ENCODE measurements at places on chromosomes 4 and X.

DNA sequence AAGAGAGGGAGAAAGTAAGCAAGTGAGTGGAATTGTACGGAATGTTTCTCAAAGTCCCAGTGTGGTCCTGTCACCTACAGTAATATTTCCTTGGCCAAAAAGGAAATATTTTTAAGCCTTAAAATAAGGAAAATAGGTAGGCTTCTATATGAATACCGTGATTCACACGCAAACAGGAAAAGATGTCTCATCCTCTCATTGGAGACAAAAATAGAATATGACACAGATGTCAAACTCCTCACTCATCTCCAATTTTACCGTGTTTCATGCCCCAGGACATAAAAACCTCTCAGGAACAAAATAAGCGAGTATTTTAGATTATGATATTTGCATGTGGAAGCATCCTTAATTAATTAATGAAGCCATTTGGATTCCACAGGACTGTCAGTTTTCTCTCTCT, 1269.5 kb downstream of the RAPGEF2 start:
- DNase-seq: no peak

DNA sequence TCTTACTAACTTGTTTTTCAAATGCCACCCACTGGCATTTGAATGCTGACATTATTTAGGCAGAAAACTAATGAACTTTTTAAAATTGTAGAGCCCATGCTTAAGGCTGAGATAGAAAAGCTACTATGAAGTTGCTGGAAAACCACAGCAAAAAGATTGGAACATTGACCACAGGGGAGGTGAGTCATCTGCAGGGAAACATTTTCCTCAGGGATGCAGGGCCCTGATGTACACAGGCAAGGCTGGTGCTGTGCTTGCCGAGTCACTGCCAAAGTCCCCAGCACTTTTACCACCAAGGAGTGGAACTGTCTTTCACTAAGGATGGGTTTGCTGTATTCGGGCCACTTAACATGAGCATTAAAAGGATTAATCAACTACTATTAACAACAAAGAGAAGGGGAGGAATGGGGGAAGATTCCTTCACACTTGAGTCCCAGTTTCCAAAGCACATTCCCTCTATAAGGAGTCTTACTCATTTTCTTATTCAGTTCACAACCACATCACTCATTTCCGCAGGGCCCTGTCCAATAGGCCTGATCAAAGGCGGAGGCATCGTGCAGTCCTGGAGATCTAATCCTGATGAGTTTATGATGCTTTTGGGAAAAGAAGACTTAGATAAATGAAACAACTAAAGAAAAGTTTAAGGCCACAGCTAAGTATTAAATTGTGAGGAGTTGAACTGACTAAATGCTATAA, 202.9 kb upstream of the NPY2R start:
- DNase-seq: no peak

DNA sequence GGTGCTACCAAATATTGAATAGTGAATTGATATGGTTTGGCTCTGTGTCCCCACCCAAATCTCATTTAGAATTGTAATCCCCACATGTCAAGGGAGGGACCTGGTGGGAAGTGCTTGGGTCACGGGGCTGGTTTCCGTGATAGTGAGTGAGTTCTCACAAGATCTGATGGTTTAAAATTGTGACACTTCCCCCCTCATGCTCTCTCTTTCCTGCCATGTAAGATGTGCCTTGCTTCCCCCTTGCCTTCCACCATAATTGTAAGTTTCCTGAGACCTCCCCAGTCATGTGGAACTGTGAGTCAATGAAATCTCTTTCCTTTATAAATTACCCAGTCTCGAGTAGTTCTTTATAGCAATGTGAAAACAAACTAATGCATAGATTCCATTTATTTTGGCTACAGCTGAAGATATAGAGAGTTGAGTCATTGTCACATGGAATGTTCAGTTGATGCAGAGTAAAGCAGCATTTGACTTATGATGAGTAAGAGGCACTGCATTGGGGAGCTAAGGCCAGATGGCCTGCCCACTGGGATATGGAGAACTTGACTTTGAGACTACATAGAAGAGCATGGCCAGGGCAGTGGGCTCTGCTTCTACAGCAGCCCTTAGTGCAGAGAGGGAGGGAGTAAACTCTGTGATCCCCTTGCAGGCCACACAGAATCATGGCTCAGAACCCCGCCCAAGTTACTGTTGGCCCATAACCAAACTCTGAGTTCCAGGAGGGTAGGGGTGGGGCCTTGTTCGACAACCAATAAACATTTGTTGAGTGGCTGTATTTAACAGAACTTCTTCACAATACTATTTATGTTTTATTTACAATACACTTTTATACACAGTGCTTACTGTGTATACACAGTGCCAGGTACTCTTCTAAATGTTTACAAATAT, 34.2 kb downstream of the RAI2 start:
- DNase-seq: no peak

- DNase-seq: no peak
Measured at GRCh38 chrX:115018040-115018647, 728 bp upstream of the IL13RA2 start.

GRCh38 chr4:140930011-140930410, 173.8 kb upstream of the TBC1D9 start:
- DNase-seq: no peak

GRCh38 chr4:35966566-35966965, 277.7 kb downstream of the ARAP2 start:
- no peak for DNase-seq

DNA sequence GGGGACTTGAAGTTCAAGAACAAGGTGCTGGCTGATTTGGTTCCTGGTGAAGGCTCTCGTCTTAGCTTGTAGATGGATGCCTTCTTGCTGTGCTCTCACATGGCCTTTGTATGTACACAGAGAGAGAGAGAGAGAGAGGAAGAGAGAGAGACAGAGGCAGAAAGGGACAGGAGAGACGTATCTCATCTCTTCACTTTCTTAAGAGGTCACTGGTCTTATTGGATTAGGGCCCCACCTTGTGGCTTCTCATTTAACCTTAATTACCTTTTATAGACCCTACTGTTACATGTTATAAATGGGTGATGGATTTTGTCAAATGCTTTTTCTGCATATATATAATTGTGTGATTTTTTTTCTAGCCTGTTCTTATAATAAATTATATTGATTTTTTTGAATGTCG, 1444.2 kb downstream of the ADGRL3 start:
- DNase-seq: no peak

DNA sequence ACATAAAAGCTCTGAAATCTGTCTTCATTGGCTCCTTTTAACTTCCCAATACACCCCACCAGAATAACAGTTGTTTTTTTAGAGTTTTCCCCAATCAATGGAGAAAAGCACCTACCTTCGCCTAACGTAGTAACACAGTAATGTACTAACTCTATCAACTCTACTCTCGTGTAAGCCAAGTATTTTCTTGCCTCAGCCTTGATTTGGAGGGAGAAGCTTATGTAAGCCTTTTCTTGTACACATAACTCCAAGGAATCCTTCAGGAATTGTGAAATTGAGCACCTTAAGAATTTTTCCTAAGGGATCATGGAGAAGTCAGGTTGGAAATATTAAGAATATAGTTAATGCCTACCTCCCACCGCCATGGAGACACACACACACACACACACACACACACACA, 181.2 kb downstream of the RAPGEF2 start:
- no peak for DNase-seq

DNA sequence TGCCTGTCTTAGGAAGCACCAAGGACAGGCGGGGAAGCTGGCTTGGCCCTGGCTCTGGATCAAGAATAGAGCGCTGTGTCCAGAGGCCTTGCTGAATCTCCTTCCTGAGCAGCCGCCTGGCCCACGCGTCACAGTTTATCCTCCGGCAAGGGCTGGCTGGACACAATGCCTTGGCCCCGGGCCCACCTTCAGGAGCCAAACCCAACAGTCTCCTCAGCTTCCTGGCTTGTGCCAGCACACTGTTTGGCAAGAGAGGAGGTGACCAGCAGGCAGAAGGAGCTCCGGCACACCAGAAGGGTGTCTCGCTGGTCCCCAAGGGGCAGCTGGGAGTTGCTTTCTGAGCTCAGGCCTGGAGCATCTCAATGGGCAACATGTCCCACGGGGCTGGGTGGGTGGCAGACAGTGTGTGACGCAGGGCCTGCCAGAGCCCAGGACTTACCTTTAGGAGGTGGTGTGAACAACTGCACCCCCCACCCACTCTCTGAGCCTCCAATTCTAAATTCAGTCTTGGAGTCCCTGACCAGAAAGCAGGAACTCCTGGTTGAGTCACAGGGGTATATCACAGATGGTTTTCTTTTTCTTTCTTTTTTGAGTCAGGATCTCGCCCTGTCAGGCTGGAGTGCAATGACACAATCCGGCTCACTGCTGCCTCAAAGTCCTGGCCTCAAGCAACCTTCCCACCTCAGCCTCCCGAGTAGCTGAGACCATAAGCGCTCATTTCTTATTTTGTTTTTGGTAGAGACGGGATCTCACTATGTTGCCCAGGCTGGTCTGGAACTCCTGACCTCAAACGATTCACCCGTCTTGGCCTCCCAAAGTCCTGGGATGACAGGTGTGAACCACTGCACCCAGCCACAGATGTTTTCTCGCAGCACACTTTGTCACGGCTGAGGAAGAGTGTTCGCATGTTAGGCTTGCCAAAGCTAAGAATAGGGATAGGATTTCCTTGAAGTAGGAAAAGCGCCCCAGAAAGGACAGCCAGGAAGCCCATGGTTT, 361.2 kb downstream of the BCOR start:
- DNase-seq: no peak

GRCh38 chr4:2754848-2755819, 1.0 kb downstream of the TNIP2 start:
- no peak for DNase-seq

DNA sequence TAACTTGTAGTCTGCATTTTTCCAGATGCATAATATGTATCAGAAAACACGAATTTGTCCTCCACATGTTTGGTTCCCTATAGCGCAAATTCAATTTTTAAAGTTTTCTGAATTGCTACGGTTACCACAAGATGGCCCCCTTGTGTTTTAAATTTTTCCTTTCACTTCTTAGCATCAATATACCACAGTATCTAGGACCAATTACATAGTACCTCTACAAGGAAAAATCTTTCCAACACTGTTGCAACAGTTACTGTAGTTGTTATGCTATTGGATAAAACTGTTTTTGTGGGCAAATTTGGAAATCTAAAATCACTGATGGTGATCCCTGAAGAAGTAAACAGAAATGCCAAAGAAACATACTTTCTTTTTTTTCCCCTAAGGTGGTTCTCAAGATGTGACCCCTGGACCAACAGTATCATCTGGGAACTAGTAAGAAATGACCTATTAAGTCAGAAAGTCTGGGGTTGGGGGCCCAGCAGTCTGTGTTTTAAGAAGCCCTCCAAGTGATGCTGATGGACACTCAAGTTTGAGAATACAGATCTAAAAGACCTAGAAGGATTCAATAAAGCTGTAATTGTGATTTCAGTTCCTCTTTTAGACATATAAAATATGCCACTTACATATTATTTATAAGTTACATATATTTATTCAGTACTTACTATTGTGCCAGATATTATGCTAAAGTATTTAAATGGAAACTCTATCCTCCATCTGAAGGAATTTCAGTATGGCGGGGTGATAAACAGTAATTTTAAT, 3.1 kb downstream of the ZGRF1 start:
- DNase-seq: no peak

- DNase-seq: no peak
Measured at GRCh38 chr4:76550966-76551780, 116.1 kb downstream of the SHROOM3 start.

GRCh38 chrX:136627409-136627808, 20.5 kb upstream of the CD40LG start:
- no peak for DNase-seq

GRCh38 chrX:134373736-134374135, 86.2 kb upstream of the HPRT1 start:
- no peak for DNase-seq

- DNase-seq: no peak
Measured at GRCh38 chr4:71253545-71253944, 85.3 kb upstream of the SLC4A4 start.

- no peak for DNase-seq
Measured at GRCh38 chrX:20028588-20028987, 37.7 kb upstream of the BCLAF3 start.

DNA sequence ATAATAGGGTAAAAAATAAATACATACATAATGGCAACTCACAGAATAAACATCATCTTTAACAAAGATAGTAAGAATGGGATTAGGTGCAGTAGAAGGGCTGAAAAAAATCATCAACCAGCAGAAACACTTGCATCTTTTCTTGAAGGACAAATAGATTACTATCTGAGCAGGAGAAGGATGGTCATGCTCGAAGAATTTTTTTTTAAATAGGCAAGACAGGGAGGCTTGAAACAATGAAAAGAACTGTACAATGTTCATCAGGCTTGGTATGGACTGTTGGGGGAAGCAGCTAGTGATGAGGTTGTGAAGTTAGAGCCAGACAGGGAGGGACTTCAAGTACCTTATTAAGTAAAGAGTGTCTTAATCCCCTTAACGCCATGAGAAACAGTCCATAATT, 167.4 kb upstream of the LDB2 start:
- no peak for DNase-seq

GRCh38 chrX:114047558-114047957, 536.3 kb upstream of the HTR2C start:
- DNase-seq: no peak

DNA sequence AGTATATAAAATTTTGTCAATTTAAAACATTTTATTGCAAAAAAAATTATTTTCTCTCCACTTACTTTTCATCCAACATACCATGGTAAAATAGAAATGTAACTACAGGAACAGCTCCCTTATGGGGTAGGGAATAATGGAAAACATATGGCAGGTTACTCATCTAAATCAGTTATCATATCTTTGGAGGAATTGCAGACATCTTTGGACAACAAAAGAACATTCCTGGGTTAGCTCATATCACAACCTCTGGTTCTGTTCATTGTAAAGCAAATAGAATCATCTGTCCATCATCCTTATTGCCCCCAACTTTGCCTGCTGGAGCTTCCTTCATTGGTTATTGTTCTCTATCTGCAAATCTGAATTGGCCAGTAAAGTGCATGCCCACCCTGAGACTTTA, 387.5 kb upstream of the GRID2 start:
- DNase-seq: no peak

Measured in activated T-cell treated with anti-CD3 and anti-CD28 coated beads for 24 hours (primary cell).